ENCODE measurements at places on chromosomes 4 and X.

DNA sequence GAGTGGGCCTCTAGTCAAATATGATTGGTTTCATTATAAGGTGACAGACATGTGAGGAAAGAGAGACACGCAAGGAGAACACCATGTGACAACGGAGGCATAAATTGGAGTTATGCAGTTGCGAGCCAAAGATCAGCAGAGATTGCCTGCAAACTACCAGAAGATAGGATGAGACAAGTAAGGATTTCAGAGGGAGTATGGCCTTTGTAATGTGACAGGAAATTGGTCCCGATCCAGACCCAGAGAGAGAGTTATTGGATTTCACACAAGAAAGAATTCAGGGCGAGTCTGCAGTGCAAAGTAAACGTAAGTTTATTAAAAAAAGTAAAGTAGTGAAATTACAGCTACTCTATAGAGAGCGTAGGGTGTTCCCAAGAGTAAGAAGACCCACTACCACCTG is 35.7 kb upstream of the NDST4 start:
- DNase-seq, result no peak

DNA sequence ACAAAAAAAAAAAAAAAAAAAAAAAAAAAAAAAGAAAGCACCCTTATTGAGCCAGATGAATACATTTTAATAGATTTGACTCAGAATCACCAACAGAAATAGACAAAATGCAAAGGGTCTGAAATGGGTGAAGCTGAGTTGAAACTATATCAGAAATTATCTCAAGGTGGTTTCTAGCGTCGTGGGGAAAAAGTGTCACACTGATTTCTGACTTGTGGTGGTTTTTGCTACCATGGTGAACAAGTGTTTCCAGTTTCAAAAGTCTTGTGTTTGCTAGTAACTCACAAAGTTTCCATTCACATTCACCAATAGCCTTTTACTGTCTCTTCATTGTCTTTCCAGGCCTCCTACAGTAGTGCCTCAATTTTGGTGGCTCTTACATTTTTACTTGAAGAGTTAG is 135.5 kb downstream of the ARHGAP24 start:
- no peak for DNase-seq

DNA sequence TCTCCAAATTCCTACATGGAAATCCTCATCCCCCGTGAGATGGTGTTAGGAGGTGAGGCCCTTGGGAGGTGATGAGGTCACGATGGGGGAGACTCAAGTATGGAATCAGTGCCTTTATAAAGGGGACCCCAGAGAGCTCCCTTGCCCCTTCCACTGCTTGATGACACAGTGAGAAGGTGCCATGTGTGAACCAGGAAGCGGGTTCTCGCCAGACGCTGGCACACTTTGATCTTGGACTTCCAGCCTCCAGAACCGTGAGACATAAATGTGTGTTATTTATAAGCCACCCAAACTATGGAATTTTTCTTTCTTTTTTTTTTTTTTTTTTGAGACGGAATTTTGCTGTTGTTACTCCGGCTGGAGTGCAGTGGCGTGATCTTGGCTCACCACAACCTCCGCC is 237.6 kb downstream of the DHRSX start:
- no peak for DNase-seq

DNA sequence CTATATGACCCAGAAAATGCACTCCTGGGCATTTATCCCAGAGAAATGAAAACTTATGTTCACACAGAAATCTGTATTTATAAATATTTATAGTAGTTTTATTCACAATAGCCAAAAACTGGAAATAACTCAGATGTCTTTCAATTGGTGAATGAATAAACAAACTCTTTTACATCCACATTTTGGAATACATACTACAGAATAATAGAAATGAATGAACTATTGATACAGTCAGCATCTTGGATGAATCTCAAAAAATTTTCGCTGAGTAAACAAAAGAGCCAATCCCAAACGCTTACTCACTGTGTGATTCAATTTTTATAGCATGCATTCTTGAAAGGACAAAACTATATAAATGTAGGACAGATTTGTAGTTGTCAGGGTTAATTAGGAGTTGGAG is 75.1 kb upstream of the HTR2C start:
- DNase-seq, result no peak

DNA sequence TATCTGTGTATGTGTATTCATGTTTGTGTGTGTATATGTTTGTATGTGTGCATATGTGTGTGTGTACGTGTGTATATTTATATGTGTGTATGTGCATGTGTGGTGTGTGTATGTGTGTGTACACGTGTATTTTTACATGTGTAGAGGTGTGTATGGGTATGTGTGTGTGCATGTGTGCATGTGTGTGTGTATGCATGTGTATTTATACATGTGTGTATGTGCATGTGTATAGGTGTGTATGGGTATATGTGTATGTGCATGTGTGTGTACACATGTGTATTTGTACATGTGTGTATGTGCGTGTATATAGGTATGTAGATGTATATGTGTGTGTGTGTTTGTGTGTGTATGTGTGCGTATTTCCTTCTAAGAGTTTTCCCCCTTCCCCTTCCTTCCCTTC is 207.7 kb upstream of the ATP6AP2 start:
- no peak for DNase-seq

DNA sequence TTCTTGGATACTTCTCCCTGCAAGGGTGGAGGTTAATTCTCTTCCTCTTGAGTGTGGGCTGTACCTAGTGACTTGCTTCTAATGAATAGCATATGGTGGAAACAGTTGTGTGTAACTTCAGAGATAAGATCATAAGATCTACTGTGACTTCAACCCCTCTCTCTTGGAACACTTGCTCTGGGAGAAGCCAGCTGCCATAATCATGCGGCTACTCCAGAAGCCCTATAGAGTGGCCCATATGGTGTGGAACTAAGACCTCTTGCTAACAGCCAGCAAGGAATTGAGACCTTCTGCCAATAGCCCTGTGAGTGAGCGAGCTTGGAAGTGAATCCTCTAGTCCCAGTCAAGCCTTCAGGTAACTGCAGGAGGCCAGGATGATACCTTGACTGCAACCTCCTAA is 81.1 kb downstream of the RBMX2 start:
- DNase-seq, result no peak

DNA sequence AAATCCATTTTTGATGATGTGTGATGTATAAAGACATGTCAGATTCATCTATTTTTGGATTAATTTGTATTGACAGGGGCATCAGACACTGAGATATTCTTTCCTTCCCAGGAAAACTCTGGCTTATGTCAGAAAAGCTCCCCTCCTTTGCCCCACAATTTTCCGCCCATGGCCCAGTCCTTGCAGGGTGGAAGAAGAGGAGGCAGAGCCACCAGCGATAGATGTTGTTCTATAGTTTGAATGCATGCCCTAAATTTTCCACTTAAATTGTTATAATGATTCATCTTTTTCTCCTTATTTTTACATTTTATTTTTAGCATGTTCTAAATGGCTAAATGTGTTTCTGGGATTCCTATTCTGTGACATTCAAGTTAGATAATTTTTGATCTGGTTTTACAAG is 149.3 kb downstream of the ARAP2 start:
- no peak for DNase-seq

GRCh38 chr4:107292979-107293378 is 256.9 kb upstream of the DKK2 start:
- no peak for DNase-seq

GRCh38 chr4:146592019-146592418 is 46.7 kb upstream of the POU4F2 start:
- DNase-seq, result no peak

DNA sequence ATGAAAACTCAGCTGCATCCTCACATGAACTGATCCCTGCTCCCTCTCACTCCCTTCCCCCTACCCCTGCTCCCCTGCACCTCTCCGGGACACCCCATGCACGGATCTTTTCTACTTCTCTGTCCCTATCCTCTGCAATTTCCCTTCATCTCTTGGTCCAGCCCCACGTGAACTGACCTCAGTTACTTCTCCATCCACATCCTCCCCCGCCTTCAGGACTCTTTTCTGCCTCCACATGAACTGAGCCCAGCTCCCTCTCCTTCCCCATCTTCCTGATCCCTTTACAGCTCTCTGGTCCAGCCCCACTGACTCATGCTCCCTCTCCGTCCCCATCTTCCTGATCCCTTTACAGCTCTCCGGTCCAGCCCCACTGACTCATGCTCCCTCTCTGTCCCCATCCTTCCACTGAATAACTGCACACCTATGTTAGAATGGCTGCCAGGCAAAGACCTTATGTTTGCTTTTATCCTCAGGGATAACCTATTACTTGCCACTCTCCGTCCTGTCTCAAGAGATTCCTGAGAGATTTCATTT is 5.6 kb downstream of the CETN2 start:
- no peak for DNase-seq

DNA sequence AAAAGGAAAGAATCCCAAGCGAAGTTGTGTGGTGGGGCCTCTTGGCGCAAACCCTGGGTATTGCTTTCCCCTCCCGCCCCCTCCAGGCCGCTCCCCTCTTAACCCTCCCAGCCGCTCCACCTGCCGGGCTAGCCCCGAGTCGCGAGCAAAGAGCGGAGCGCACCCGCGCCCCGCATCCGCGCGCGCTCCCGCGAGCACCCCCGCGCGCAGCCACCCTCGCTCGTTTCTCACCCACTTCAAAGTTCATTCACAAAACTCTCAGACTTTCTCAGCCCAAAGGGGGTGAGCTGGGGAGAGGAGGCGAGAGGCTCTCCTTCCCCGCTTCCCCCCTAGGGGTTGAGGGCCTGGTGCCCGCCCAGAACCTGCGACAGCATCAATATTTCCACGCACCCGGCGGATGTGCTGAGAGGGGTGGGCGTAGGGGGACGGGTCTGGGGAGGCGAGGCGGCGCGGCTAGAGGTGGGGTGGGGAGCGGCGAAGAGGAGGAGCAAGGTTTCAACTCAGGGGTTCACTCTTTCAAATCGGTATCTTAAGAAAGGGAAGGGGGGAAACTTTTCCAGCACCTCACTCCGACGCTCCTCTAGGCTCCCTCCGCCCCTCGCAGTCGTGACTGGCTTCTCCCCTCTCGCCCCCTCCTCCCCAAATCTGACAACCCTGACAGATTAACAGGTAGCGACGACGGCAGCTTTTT is 1.8 kb downstream of the MAML3 start:
- DNase-seq, result no peak

- peak; percentile 1 for DNase-seq
Observed at GRCh38 chrX:40097504-40098263, at the start of gene BCOR. BCOR (minus strand) TSS chrX:40097958; CDS start chrX:40077929, 20,029 bp downstream.

DNA sequence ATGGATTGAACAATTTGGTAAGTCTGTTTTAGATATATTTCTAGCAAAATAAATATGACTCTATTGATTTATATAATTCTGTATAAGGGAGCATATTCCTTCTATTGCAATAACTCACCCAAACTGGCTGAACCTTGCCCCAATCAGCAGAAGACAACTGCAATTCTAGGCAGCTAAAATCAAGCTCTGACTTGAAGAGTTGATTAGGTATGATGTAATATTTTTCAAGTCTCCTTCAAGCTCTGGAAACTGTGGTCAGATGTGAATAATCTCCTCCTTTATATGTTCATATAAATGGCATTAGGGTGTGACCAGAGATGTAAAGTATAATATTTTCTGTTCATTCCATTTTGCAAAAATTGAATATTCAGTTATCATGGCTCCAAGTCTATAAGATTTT is 8.2 kb downstream of the RASSF6 start:
- DNase-seq, result no peak

- no peak for DNase-seq
Observed at GRCh38 chr4:6107886-6108285, 89.7 kb upstream of the C4orf50 start.

- DNase-seq, result no peak
Observed at GRCh38 chr4:2353222-2354107, 65.0 kb downstream of the ZFYVE28 start.
